ENCODE measurements at places on chromosomes 1 and 21. TPM values are rescaled to one million over a fixed set of nuclear protein-coding genes. Genes with fewer than 3 reads are reported as not detected.

HSPB7 gene
- 0.89 TPM for total RNA-seq

PPIAL4G gene
- total RNA-seq, result not detected

KCNJ6 gene
- under 0.01 TPM for total RNA-seq

SAMD11 gene
- 2.5 TPM for total RNA-seq

NEK2 gene
- total RNA-seq, result 39.2 TPM

Data from bronchus fibroblast of lung (primary cell).